ENCODE measurements at places on chromosomes 2 and 18. TPM values are rescaled to one million over a fixed set of nuclear protein-coding genes. Genes with fewer than 3 reads are reported as not detected.

DNA sequence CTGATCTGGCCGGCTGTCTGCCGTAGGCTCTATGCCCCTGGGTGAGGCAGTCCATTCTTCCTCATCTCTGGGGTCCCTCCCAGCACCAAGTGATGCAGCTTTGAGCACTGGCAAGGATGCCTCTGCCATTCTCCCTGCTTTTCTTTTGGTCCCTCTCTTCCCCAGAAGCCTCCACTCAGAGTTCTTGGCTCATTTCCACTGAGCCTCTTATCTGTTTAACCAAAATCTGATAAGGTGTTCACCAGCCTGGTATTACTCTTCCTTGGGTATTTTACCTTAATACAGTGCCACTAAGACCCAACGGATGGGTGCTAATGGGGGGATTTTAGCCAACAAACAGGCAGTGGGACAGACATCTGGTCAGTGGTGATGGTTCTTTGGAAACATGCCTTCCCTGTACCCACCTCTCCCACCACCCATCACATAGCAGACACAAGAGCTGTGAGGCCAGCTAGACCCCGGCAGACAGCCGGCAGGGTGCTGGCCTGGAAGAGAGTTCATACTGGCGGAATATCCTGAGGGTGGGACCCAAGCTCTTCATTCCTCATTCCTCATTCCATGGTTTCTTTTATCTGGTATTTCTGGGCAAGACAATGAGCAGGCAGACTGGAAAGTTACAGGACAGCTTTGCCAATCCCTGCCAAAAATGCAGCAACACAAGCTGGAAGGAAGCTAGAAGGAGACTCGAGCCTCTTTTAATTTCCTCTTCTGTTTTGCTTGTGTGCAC lies 34.6 kb downstream of the ZBTB7C start:
- H3K4me3 ChIP-seq: no peak overlapping the region
- no peaks in the 10 kb centered on the region for H3K27me3 ChIP-seq
- peaks cover 18% of the 10 kb centered on the region for H3K4me1 ChIP-seq
- no peaks in the 10 kb centered on the region for H3K36me3 ChIP-seq
- H3K27ac ChIP-seq: no peak overlapping the region
- DNase-seq: peak; percentile 32

DNA sequence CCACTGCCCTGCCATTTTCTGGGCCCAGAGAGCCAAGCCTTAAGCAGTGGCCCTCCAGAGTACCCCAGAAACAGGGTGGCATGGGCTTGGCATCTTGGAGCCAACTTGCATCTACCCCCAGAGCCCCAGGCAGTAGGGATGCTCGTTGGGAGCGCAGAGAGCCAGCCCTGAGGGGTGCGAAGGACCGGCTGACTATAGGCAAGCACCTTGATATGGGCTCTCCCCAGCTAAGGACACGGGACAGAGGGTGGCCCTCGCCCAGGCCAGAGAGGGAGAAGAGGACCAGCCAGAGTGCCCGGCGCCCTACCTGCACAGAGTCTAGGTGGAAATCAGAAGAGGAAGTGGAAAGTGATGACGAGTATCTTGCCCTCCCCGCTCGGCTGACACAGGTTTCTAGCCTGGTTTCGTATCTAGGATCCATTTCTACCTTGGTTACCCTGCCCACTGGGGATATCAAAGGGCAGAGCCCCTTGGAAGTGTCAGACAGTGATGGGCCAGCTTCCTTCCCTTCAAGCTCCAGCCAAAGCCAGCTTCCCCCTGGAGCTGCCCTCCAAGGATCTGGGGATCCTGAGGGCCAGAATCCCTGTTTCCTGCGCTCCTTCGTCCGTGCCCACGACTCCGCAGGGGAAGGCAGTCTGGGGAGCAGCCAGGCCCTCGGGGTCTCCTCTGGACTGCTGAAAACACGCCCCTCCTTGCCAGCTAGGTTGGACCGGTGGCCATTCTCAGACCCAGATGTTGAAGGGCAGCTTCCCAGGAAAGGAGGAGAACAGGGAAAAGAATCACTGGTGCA lies 16.2 kb downstream of the CEP68 start:
- H3K36me3 ChIP-seq: peaks cover 6% of the 10 kb centered on the region
- H3K4me1 ChIP-seq: peaks cover 13% of the 10 kb centered on the region
- no peak overlapping the region for H3K4me3 ChIP-seq
- DNase-seq: no peak

- peaks cover 17% of the 10 kb centered on the region for H3K36me3 ChIP-seq
- peaks cover 3% of the 10 kb centered on the region for H3K27me3 ChIP-seq
- peak overlapping the region; percentile 53 for H3K27ac ChIP-seq
- no peak for DNase-seq
- H3K4me3 ChIP-seq: peak overlapping the region; percentile 80
Observed at GRCh38 chr2:28809927-28810326, 707 bp upstream of the SPDYA start.

GRCh38 chr2:8549942-8550341 lies 131.9 kb upstream of the ID2 start:
- no peak for DNase-seq
- no peak overlapping the region for H3K27ac ChIP-seq
- H3K4me3 ChIP-seq: no peak overlapping the region
- H3K4me1 ChIP-seq: peaks cover 36% of the 10 kb centered on the region

- DNase-seq: no peak
- H3K36me3 ChIP-seq: no peaks in the 10 kb centered on the region
- H3K27me3 ChIP-seq: no peaks in the 10 kb centered on the region
- H3K4me1 ChIP-seq: peaks cover 4% of the 10 kb centered on the region
- H3K27ac ChIP-seq: no peak overlapping the region
- no peak overlapping the region for H3K4me3 ChIP-seq
Observed at GRCh38 chr2:137051778-137052398, 286.5 kb downstream of the THSD7B start.

DNA sequence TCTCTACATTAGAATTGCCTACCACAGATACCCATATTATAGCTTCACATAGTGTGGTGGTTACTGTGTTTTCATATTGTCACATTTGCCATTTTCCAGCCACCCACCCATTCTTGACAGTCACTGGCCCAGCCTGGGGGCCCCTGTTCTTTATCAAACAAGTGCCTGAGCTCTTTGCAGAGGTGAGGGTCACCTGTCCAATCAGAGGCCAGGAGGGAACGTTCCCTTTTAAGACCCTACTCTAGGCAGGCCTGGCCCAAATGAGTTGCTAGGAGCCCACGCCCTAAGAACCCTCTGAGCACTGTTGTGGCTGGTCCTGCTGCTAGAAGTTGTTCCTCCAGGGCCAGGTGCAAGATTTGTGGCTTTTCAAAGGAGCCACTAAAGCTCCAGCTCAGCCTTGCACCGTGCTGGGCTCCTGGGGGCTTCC lies 5.2 kb downstream of the IL37 start:
- no peak overlapping the region for H3K4me3 ChIP-seq
- no peaks in the 10 kb centered on the region for H3K4me1 ChIP-seq
- peaks cover 6% of the 10 kb centered on the region for H3K27me3 ChIP-seq
- no peak for DNase-seq
- H3K36me3 ChIP-seq: no peaks in the 10 kb centered on the region

- H3K36me3 ChIP-seq: no peaks in the 10 kb centered on the region
- no peaks in the 10 kb centered on the region for H3K27me3 ChIP-seq
- no peak for DNase-seq
- peak overlapping the region; percentile 64 for H3K27ac ChIP-seq
- peak overlapping the region; percentile 47 for H3K4me3 ChIP-seq
Observed at GRCh38 chr2:85584857-85585780, 888 bp downstream of the VAMP5 start.

Gene CCDC68
- total RNA-seq: not detected

Gene TRAPPC8
- 45.6 TPM for total RNA-seq

Data from type B pancreatic cell (in vitro differentiated cells).